ENCODE measurements at places on chromosomes 7 and 10.

GRCh38 chr7:97512441-97513207 lies 219.3 kb upstream of the TAC1 start:
- DNase-seq = no peak

- DNase-seq = peak; percentile 31
Observed at GRCh38 chr10:93813507-93814465, 56.0 kb downstream of the LGI1 start.

GRCh38 chr10:130368761-130369560 lies 232.8 kb downstream of the GLRX3 start:
- DNase-seq = no peak

DNA sequence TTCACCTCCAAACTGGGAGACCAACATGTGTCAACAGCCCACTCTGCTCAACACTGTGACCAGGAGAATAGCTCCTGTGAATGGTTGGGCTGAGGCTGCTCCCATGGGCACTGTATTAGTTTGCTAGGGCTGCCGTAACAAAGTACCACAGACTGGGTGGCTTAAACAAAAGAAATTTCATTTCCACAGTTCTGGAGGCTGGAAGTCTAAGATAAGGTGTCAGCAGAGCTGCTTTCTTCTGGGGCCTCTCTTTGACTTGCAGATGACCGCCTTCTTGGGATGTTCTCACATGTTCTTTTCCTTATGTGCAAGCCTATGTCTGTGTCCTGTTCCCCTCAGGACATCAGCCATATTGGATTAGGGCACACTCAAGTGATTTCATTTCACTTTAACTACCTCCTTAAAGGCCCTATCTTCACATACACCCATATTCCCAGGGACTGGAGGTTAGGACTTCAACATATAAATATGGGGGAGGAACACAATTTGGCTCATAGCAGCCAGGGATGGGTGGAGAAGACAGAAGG lies 90.3 kb downstream of the CPED1 start:
- no peak for DNase-seq

- no peak for DNase-seq
Observed at GRCh38 chr10:119290301-119291048, 83.1 kb downstream of the GRK5 start.
